Activated CD8-positive, alpha-beta memory T cell treated with anti-CD3 and anti-CD28 coated beads for 1 hour (primary cell): ENCODE measurements at places on chromosomes 7 and 10.

DNA sequence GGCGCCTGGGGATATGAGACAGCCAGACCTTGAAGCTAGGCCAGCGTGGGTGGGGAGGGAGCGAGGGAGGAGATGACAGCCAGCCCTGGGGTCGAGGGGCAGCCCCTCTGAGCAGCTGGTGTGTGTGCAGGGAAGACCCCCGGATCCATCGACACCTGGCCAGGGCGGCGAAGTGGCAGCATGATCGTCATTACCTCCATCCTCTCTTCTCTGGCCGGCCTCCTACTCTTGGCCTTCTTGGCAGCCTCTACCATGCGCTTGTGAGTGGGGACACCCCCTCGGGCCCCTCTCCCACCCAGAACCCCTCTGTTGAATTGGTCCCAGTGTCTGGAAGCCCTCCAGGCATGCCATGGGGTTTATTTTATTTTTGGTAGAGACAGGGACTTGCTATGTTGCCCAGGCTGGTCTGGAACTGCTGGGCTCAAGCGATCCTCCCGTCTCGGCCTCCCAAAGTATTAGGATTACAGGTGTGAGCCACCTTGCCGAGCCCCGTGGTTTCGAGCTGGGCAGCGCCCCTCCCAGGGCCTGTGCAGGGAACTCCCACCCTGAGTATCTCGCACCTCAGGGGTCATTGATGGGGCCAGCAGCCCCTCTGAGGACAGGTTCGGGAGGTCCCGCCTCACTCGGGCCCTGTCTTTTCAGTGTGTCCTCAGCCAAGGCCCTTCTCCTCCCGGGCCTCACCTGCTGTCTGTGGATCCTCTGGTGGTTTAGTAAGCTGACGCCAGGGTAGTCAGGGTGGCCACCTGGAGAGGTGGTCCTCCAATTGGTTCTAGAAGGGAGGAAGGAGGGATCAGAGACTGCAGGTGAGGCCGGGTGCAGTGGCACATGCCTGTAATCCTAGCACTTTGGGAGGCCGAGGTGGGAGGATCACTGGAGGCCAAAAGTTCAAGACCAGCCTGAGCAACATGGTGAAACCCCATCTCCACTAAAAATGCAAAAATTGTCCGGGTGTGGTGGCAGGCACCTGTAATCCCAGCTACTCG is 3.8 kb downstream of the UPK3B start:
- no peak for DNase-seq

DNA sequence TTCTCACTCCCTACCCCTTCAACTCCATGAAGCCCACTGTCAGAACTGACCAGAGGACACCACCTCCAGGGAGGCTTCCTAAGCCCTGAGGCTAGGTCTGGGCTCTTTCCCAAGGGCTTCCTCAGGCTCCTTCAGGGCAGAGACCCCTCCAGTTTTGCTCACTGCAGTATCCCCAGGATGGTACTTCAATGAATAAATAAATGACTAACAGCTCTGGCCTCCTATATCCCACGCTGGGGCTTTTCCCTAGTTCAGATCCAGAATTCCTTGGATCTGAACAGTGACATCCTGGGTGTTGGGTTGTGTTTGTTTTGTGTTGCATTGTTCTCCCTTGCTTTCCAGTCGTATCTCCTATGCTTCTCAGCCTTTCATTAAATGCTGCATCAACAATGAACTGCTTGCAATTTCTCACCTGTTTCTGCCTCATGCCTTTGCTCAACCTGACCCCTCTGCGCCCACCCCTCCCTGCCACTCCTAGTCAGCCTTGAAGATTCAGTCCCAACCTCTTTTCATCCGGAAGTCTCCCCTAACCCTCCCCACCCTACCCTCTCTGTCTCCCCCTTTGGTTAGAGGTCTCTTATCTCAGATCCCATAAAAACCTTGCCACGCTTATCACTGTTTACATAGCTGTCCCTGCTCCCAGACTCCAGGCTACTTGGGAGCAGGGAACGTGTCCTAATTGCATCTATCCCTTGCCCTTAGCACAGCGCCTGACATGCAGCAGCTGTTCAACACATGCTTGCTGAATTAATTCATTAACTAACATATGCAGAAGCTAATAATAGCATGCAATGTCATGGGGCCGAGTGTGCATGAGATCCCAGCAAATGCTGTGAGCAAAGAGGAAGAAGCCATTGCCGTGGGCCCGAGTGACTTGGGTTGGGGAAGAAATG is 41.7 kb downstream of the PPP1R3C start:
- no peak for DNase-seq

- no peak for DNase-seq
These were observed 86.2 kb upstream of the ANLN start for GRCh38 chr7:36303202-36304098.

- peak; percentile 28 for DNase-seq
These were observed at the start of gene CDCA7L for GRCh38 chr7:21945454-21946221. TSS of gene CDCA7L (minus strand) at chr7:21945899. CDS start at chr7:21945804, 95 bp downstream.

GRCh38 chr10:119028900-119029612 is 458 bp upstream of the NANOS1 start:
- peak; percentile 43 for DNase-seq

DNA sequence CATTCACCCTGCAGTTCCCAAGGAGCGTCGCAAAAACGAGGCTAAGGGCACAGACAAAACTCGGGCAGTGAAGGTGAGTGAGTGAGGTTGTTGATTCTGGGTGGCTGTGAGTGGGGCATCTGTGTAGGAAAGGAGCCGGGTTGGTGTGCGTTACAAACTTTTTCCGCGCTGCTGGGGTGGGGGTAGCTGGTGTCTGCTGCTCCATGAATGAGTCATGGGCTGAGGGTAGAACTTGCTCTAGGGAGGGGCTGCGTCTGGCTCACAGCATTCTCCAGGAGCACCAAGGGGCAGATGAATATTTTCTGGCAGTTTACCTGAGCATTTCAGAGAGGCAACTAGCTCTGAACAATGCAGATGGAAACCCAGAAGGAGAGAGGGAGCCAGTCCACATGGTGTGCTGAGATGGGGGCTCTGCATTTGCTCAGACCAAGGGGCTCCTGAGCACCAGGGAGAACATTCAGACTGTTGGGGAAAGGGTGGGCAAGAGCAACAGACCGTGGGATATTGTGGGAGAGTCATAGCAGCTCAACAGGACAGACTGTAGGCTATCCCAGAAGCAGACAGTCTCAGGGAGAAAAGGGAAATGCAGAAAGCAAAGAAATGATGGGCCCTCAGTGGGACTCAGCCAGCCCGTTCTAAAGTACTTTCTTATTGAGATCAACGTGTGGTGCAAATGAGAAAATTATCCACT is 18.8 kb downstream of the NOBOX start:
- no peak for DNase-seq

- no peak for DNase-seq
These were observed 26.6 kb downstream of the ZNF775 start for GRCh38 chr7:150405584-150406311.

GRCh38 chr10:113950268-113950667 is 93.4 kb upstream of the ADRB1 start:
- no peak for DNase-seq

- DNase-seq = no peak
These were observed 56.4 kb downstream of the TMEM106B start for GRCh38 chr7:12267542-12267941.

DNA sequence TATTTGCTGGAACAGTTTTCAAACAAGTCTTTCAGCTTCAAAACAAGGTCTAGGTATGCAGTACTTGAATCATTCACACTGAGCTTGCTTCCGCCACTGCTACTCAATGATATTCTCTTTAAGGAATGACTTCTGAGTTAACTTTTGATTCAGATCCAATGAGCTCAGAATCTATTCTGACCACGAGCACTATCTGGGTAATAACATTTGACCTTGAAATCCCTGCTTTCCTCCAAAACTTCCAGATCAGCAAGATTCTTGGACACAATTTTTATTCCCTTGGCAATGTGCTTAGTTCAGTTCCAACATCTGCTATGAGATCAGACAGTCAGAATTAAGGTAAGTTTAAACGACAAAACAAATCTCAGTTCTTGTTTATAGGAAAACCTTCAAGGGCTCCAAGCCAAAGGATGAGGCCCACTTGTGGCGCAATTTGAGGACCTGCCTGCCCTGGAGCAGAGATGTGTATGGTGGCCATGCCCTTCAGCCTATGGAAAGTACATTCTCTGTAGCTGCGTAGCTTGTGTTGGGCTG is 87.2 kb downstream of the RNF216 start:
- no peak for DNase-seq

GRCh38 chr10:129850316-129850715 is 113.8 kb downstream of the EBF3 start:
- no peak for DNase-seq

- no peak for DNase-seq
These were observed 36.6 kb downstream of the GTF2IRD1 start for GRCh38 chr7:74489997-74490945.

- DNase-seq = no peak
These were observed 50.4 kb upstream of the C7orf33 start for GRCh38 chr7:148540041-148540738.

DNA sequence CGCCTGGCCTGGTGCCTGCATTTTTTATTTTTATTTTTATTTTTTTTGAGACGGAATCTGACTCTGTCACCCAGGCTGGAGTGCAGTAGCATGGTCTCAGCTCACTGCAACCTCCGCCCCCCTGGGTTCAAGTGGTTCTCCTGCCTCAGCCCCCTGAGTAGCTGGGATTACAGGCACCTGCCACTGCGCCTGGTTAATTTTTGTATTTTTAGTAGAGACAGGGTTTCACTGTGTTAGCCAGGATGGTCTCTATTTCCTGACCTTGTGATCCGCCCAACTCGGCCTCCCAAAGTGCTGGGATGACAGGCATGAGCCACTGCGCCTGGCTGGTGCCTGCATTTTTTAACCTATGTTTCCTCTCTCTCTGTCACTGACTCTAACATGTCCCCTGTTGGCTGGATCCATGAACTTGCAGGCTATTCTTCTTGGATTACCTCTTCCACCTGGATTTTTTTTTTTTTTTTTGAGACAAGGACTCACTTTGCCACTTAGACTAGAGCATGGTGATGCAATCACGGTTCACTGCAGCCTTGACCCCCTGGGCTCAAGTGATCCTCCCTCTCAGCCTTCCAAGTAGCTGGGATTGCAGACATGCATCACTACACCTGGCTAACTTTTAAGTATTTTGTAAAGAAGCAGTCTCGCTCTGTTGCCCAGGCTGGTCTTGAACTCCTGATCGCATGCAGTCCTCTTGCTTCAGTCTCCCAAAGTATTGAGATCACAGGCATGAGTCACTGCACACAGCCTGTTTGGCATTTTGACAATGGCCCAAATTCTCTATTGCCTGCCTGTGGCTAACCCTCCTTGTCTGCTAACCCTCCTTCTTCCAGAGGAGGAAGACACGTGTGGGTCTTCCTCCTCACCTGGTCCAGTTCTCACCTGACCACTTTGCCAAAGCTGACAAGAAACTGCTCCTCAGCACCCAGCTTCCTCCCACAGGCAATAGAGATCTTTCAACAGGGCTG is 23.0 kb upstream of the PRPF18 start:
- no peak for DNase-seq

- DNase-seq = no peak
These were observed 17.2 kb downstream of the SFR1 start for GRCh38 chr10:104139221-104139620.

DNA sequence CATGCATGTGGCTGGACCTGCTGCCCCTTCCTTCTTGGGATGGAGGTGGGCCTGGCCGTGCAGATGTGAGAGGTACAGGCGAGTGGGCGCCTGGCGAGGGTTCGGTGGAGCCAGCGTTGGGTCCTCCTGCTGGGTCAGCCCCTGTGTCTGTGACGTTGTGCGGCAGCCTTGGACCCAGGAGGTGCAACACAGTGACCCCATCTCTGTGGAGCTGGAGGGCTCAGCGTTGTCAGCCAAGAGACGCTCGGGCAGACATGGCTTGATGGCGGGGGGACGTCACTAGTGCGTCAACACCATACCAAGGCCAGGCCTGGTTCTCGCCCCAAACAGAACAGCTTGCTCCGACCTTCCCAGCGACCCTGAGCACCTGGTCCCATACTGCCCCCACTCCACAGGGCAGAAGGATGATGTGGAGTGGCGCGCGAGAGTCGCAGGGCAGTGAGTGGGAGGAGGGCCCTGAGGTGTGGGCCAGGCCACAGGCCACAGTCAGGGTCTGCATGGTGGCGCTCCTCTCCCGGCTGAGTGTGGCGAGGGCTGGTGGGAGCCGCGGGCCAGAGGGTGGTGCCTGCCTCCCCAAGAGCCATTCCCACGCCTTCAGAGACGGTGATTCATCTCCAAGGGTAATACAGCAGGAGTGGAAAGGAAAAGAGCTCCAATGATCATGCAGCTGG is 184.4 kb downstream of the DNAJB6 start:
- no peak for DNase-seq

DNA sequence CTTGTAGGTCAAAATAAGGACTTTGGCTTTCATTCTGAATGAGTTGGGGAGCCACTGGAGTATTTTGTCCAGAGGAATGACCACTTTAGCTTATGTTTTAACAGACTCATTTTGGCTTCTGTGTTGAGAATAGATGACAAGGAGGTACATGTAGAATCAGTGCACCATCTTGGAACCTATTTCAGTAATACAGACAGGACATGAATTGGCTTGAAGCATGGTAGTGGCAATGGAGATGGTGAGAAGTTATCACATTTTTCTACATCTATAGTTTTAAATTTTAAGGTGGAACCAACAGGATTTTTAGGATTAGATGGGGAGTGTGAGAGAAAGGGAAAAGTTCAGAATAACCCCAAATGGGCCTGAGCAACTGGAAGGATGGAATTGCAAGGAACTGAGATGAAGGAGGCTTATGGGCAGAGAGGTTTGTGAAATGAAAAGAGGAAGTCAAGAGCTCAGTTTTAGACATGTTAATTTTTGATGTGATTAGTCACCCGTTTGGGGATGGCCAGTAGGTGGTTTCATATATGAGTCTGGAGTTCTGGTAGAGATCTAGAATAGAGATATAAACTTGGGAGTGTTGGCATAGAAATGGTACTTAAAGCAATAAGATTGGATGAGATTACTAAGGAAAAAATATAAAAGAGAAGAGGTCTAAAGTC is 89.2 kb upstream of the JAZF1 start:
- DNase-seq = no peak

DNA sequence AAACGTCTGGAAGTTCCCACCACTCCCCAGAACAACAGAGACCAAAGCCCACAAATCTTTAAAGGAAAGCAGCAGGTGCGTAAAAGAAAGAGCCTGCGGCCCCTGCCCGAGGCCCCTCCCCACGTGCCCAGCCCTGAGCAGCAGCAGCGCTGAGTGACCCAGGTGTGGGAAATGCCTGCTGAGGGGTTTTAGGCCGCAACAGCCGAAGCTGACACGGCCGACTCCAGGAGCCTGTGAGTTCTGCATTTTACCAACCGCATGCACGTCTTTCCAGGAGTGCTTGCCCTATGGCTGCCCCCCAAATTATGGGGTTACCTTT is 1.6 kb upstream of the KNDC1 start:
- DNase-seq = no peak

- no peak for DNase-seq
These were observed 72.1 kb downstream of the GNAI1 start for GRCh38 chr7:80206763-80207162.

DNA sequence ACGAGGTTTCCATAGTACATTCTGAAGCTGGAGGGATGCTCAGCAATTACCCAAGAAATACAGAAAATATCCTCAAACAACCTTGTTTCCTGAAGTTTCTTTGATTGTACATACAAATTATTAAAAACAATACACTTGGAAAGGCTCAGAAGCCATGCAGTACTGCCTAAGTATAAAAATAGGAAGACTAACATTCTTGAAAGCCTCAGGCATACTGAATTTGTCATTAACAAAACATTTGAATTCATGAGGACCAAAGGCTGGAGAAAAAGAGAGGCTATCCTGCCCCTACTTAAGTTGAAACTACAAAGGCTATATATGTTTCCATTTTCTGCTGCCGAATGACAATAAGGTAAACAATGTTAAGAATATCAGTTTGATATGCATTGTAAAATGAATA is 54.3 kb upstream of the SGCE start:
- DNase-seq = no peak

- no peak for DNase-seq
These were observed 44.0 kb downstream of the SLC18A2 start for GRCh38 chr10:117284716-117285494.

GRCh38 chr7:309586-310228 is 19.7 kb downstream of the FOXL3 start:
- DNase-seq = no peak
